ENCODE measurements at places on chromosomes 5 and 9. TPM values are rescaled to one million over a fixed set of nuclear protein-coding genes. Genes with fewer than 3 reads are reported as not detected.

GRCh38 chr5:161513942-161514341 lies 32.6 kb downstream of the GABRB2 start:
- no peaks in the 10 kb centered on the region for H3K36me3 ChIP-seq
- no peaks in the 10 kb centered on the region for H3K27me3 ChIP-seq
- H3K27ac ChIP-seq = no peak overlapping the region
- no peaks in the 10 kb centered on the region for H3K4me1 ChIP-seq
- H3K4me3 ChIP-seq = no peak overlapping the region
- DNase-seq = no peak

Gene CCNG1
- total RNA-seq = 93.7 TPM

Gene PCDHA11
- under 0.01 TPM for total RNA-seq

DNA sequence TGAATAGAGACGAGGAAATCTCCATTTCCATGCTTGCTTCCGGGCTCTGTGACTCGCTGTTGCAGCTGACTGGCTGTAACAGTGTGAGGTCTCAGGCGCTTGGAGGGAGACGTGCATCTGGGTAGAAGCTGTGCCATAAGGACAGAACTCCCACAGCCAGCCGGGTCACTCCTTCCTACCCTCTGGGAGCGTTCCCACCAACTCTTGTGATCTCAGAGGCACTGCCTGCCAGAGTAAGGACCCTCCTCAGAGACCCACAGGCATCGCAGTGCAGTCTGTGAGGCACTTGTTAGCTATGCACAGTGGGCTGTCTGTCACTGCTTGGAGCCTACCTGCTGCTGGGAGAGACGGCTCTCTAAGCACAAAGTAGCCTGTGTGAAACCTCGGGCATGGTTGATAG lies 203.4 kb upstream of the SEMA6A start:
- no peaks in the 10 kb centered on the region for H3K4me1 ChIP-seq
- H3K27me3 ChIP-seq = no peaks in the 10 kb centered on the region
- H3K36me3 ChIP-seq = no peaks in the 10 kb centered on the region
- no peak for DNase-seq

Gene RORB
- total RNA-seq = not detected

DNA sequence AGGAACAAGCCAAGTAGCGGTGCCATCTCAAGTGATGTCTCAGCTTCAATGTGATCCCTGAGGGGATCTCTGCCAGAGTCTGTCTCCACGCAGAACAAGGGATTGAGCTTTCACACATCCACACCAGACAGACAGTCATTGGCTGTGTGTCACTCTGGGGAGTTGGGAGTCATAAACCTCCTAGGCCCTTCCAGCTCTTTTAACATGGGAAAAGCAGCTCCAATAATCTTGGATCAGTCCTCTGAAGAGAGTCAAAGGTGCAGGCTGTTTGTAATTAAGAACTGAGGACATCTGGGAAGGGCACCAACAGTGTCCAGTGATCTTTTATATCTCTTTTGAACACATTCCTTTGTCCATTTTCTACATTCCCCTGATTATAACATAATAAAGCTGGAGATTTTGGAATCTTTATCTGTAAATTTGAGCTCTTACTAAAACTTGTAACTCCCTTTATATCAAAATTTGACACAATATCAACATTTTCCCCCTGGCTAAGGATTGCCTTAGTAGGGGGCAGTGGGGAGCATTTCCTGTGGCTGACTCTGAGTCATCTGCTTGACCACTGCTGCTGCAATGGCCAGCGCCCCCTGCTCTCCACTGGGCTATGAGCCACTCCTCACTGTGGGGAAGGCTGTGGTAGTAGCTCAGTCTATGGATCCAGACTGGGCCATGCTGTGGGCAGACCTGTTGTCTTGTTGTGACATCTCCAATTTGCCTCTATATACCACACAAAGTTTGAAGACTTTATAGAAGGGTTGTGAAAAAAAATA lies 284.4 kb downstream of the OSTF1 start:
- H3K27ac ChIP-seq = no peak overlapping the region
- no peaks in the 10 kb centered on the region for H3K36me3 ChIP-seq
- no peaks in the 10 kb centered on the region for H3K4me1 ChIP-seq
- DNase-seq = no peak
- no peaks in the 10 kb centered on the region for H3K27me3 ChIP-seq
- no peak overlapping the region for H3K4me3 ChIP-seq

Gene AQP3
- 109 TPM for total RNA-seq

Gene NTNG2
- total RNA-seq = 0.42 TPM

Gene STC2
- total RNA-seq = not detected

Gene CDH12
- 0.33 TPM for total RNA-seq

DNA sequence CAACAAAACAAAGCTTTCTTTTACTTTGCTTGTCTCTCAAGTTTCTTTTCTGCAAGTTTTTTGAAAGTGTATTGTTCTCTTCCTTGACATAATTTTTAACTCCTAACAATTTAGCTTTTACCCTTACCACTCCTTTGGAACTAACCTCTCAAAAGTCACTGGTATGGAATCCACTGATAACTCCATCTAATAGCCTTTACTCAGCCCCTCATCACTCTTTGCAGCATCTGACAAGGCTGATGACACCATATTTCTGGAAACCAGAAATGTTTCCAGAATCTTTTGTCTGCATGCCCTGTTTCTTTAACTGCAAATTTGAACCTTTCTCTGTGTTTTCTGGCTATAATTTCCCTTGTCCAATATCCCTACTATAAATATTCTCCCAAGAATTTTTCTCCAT lies 46.5 kb downstream of the ZNF474 start:
- no peaks in the 10 kb centered on the region for H3K27me3 ChIP-seq
- no peak for DNase-seq
- H3K27ac ChIP-seq = no peak overlapping the region
- H3K4me1 ChIP-seq = no peaks in the 10 kb centered on the region
- no peak overlapping the region for H3K4me3 ChIP-seq
- H3K36me3 ChIP-seq = no peaks in the 10 kb centered on the region

Gene LYRM7
- 7.5 TPM for total RNA-seq
